ENCODE measurements at places on chromosomes 7 and 10.

DNA sequence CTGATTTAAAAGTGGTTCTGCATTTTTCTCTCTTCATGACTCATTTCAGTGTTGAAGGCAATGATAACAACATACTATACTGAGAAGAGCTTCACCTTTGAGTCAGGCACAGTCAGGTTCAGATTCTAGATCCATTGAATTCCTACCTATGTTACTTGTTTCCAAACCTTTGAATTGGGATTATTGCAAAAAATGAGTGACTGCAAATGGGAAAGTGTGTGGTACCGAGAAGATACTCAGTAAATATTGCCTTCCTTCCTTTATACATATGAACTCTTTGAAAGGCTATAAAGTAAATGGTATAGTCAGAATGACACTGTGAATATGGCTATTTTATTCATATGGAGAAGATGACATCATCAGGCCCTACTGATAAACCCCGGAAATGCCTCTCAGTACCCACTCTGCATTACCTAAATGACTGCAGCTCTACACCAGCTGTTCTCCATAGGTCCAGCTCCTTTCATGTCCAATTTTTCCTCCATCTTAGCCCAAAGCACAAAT lies 66.7 kb upstream of the FGL2 start:
- no peak for DNase-seq

DNA sequence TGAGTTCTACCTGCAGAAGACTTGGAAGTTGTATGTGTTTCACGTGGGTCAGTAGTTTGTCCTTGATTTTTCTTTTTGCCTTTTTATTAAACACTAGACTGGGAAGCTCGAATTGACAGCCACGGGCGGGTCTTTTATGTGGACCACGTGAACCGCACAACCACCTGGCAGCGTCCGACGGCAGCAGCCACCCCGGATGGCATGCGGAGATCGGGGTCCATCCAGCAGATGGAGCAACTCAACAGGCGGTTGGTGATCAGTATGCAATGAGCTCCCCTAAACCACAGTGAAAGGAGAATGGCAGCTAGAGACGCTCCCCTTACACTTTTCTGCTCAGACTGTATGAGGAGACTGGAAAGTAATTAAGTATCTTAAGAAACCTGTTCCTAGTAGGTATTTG lies 126.7 kb upstream of the STK17A start:
- no peak for DNase-seq

- DNase-seq, result no peak
Measured at GRCh38 chr10:48517482-48517881, 87.4 kb downstream of the ARHGAP22 start.

GRCh38 chr7:50591480-50592438 lies 26.6 kb upstream of the DDC start:
- no peak for DNase-seq
